ENCODE measurements at places on chromosomes 11 and 22. TPM values are rescaled to one million over a fixed set of nuclear protein-coding genes. Genes with fewer than 3 reads are reported as not detected.

DNA sequence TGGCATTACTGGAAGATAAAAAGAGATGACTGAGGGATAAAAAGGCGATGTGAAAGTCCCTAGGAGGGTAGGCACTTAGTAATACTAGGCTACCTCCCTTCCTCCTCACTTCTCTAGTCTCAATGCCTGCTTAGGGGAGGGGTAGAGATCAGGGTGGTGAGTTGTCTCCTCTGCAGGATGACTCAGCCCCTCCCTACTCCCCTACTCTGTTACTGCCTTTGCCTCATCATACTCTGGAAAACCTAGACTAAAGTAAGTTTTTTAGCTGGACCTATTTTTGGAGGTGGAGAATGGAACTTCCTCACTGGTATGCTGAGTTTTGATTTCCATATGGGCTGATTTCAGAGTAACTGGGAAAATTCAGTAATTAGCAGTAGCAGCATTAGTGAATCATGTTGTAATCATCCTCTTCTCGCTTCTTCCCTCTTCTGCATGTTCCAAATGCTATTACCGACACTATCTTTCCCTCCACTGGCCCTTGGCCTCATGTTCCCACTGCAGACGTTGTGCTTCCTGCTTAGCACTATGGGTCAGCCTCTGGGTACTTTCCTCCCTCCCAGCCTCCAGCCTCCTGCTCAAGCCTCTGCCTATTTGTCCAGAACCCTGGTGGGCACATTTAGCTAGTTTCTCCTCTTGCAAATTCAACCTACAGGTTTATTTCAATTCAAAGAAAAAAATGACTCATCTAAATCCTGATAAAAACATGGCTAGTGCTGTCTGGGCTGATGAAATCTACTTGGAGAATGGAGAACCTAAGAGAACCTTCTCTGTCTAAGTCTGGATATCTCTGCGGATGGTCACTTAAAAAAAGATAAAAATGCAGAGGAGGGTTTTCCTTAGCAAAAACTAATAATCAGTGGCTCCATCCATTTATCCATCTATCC lies 281.7 kb downstream of the ST3GAL4 start:
- no peak for DNase-seq

GRCh38 chr11:64844330-64845128 lies at the start of gene CDC42BPG:
Gene CDC42BPG, minus strand, starts transcription at chr11:64844653. Its CDS starts 84 bp downstream, at chr11:64844569.
- no peak for DNase-seq

DNA sequence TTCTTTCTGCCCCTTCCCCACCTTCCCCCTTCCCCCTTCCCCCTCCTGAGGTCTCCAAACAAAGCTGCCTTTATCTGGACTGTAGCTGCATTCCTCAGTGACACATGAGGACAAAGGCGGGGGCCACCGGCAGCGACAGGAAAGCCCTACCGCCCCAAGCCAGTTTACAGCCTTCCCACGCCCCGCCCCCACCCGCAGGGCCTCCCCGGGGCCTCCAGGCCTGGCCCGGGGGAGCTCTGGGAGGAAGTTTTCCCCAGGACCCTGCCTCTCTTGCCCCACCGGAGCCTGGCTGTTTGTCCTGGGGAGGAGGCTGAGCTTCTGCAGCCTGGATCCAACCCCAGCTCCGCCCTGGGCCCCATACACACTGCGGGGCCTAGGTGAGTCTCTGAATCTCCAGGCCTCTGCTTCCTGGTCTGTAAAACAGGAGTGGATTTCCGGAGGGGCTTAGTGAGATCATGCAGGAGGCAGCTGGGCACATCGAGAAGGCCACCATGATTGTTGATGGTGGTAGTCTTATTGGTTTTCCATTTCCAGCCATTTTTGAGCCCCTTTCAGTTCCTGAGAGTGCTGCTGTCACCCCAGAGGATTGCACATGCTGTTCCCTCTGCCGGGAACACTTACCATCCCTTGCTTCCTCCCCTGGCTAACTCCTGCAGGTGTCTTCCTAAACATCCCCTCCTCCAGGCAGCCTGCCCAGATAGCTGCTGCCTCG lies 130.7 kb downstream of the MN1 start:
- peak; percentile 22 for DNase-seq

- DNase-seq = peak; percentile 65
Measured at GRCh38 chr11:78256962-78257361, 68.2 kb downstream of the USP35 start.

GRCh38 chr11:108927791-108928545 lies 263.1 kb downstream of the DDX10 start:
- no peak for DNase-seq

- no peak for DNase-seq
Measured at GRCh38 chr11:32325725-32326124, 109.6 kb downstream of the WT1 start.

DNA sequence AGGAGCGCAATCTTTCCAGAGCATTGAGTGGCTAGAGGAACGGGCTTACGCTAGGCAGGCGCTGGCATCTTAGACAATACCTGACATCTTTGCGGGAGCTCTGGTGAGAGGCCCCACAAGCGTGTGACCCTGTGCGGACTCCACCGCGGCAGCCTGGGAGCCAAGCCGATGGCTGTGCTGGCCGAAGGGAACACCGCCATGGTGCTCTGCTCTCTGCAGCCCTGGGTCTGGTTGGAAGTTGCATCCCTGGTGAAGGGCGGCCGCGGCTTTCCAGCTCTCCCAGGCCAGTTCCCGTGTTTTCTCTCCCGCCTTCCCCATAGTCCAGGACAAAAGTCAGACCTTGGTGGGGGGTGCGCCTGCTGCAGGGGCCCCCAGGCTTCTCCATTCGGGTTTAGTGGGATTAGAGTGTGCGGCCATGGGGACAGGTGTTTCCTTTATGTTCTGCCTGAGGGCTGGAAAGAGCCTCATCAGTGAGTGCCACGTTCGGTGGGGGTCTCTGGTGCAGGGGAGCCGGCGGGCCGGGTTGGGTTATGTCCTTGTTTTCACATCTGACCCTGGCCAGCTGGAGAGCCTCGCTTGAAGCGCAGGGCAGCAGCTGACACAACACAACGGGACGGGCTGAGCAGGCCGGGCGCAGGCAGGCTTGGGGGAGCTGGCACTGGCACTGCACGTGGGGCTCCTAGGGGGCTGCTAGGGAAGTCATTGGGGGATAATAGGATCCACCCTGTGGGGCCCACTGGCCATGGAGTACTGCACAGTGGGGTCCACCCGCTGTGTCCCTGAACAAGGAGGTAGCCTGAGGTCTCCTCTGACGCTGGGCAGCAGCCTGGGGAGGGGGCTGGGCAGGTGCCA lies 94.8 kb downstream of the KCNQ1 start:
- DNase-seq = no peak

DNA sequence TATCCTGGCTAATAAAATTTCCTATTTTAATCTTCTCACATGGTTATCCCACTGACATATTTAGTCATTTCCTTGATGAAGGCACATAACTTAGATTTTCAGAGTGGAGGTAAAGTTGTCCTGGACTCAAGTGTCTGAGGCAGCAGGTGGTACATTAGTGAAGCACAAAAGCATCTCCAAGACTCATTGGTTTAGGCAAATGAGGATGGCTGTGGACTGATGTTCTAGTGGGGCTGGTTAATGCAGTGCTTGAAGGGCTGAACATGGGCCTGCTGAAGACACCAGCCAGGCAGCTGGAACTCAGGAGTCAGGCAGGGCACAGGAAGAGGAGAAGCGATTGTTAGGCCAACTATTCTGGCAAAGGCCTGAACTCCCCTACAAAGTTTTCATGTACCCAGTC lies 76.3 kb upstream of the SESN3 start:
- DNase-seq = no peak

GRCh38 chr11:75562836-75563484 lies 907 bp downstream of the SERPINH1 start:
- DNase-seq = no peak

- DNase-seq = no peak
Measured at GRCh38 chr11:112882494-112883381, 78.5 kb upstream of the NCAM1 start.

THY1 gene
- 705 TPM for total RNA-seq

OR5D16 gene
- total RNA-seq = not detected

ACRV1 gene
- 0.50 TPM for total RNA-seq

OR2AT4 gene
- total RNA-seq = not detected

Data from dorsolateral prefrontal cortex (tissue), 122 donors.